Activated CD8-positive, alpha-beta memory T cell treated with anti-CD3 and anti-CD28 coated beads for 48 hours (primary cell): ENCODE measurements at places on chromosomes 11 and 22.
A peak's percentile ranks its signal among the peaks of the same experiment; 100 is the strongest.

DNA sequence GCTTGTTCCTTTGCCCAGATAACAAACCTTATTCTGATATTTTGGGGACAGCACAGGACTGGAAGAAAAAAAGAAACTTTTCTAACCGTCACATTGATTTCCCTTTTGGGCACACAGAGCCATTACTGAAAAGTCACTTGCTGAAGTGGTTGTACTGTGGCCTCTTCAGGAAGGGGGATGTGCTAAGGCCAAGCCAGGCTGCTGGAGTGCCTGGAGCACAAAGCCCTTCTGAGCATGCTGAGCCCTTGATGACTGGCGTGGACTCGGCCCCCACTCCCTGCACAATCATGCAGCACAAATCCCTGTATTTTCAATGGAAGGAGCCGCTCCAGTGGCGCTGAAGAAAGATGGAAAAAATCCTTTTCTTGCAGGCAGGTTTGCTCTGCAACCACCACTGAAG lies 164.2 kb downstream of the NTM start:
- DNase-seq = no peak

DNA sequence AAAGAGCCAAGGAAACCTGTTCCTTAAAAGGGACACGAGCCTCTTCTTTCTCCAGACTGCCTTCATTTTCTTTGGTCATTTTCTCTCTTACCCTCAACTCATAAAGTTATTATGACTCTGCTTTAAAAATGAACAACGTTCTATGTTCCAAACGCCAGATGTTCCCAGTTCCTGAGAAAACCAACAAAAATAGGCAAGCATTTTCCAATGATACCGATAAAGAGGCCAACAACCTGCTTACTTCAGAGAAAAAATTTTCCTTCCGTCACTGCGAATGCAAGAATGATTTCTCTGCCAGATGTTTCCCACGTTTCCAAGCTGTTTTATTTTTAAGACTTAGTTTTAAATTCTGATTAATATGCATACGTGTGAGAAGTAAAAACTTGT lies 315 bp upstream of the TRPC6 start:
- no peak for DNase-seq

- no peak for DNase-seq
Measured at GRCh38 chr11:7872890-7873289, 58.2 kb downstream of the OR10A6 start.

DNA sequence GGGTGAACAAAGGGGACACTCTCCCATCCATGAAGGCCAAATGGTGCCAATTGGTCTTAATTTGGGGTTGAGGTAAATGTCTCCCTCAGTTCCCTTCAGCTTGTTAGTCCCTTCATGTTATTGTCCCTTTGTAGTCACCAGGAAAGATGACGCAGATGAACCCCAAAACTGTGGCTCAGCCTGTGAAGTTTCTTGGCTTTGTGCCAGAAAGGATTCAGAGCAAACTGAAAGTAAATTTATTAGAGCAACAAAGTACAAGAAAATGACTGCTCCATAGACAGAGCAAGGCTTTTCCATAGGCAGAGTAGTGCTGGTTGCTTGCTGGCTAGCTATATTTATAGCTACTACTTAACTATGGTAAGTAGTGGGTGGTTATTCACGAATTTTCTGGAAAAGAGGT lies 16.7 kb downstream of the OR4C3 start:
- DNase-seq = no peak

- no peak for DNase-seq
Measured at GRCh38 chr11:46642627-46643335, 25.4 kb downstream of the ATG13 start.

DNA sequence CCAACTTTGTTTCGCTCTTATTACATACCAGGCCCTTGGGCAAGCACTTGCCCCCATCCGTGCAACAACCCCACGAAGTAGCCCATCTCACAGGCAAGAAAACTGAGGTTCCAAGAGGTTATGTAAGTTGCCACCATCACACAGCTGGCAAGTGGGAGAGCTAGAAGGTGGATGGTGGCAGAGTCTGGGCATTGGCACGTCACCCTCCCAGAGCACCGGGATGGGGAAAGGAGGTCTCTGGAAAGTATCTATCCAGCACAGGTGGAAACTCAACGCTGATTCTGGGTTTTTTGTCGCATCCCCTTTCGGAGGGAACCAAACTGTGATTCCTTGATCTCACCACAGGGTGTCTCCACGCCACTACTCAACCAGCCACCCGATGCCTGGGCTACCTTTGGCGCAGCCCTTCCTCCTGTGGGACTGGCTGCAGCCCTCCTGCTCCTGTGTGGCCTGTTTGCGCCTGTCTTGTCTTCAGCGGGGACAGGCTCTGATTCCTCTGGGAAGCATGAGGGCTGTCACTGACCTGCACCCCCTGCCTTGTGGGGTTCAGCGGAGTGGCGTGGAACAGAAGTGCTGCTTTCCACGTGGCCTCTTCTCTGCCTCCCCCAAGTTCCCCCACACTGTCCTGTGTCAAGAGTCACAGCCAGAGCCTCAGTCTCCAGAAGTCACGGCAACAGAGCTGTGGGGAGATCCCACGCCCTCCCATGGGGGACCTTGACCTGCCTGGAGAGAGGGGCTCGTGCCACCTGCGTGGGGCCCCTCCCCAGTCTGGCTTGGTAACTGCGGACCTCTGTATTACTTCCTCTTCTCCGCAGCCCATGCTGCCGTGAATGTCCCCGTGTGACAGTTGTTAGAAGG lies 34.4 kb upstream of the TRIM29 start:
- DNase-seq = no peak

GRCh38 chr22:39237318-39238100 lies 7.3 kb downstream of the PDGFB start:
- no peak for DNase-seq

DNA sequence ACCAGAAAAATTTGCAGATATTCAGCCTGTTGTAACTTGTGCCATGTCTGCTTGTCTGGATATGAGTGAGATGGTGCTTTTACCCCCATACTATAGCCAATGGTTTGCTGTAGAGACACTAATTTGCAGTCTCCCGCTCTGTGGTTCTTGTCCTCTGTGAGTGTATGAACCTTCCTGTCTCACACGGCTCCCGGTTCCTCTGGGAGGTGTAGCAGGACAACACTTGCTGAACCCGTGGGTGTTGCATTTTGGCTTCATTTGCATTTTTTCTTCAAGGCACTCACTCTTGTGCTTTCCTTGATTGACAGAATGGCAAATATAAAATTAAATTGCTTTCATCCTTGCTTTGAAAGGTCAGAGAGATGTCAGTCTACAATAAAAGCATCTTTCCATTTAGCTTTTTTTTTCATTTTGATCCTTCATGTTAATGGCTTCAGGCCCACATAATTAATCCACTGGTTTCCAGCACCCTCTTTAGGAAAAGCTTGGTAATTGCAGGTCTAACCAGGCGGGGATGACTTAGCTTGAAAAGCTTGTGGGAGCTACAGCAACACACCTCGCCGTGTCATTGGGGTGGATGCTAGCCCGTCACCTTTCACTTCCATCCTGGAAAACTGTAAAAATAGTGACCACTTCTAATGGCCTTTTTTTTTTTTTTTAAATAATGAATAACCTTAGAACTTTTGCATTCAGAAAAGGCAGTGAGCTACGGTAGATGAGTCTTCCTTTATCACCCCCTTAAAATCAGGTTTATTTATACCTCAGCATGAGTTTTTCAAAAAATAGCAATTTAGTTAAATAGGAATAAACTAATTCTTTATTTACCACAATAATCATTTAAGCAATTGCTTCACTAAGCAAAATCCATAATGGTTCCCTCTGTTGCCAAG lies 27.4 kb upstream of the ST14 start:
- peak; percentile 18 for DNase-seq

- no peak for DNase-seq
Measured at GRCh38 chr11:82315093-82315492, 418.6 kb downstream of the FAM181B start.

GRCh38 chr11:3030289-3031070 lies 26.7 kb downstream of the CARS1 start:
- DNase-seq = no peak

GRCh38 chr22:50034126-50035081 lies 21.8 kb upstream of the IL17REL start:
- DNase-seq = no peak

GRCh38 chr11:5043380-5043779 lies 2.9 kb upstream of the OR52J3 start:
- no peak for DNase-seq

DNA sequence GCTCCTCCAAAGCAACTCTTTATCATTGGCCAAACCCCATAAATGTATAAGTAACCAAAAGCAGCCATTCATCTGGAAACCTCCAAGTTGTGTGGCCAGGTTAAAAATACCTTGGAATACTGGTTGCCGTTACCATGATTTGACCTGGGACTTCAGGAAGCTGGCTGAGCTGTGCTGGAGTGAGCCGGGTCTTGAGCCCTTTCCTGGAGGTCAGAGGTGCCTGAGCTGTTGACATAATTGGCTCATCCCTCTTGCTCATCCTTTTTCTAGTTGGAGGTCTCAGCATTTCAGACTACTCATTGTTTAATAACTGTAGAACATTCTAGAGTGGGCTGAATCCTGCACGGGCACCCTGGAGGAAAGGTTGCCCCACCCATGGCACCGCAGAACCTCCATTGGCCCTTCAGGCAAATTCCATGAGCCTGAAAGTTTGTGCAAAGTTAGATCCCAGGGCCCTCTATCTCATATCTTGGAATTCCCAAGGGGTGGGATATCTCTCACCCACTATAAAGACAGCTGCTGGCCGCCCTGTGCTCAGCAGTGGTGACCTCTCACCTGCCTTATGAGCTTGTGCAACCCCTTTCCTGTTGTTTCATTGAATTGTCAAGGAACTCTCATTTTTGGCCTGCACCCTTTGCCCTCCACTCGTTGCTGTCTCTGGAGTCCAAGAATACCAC lies 77.0 kb downstream of the C22orf31 start:
- DNase-seq = no peak

DNA sequence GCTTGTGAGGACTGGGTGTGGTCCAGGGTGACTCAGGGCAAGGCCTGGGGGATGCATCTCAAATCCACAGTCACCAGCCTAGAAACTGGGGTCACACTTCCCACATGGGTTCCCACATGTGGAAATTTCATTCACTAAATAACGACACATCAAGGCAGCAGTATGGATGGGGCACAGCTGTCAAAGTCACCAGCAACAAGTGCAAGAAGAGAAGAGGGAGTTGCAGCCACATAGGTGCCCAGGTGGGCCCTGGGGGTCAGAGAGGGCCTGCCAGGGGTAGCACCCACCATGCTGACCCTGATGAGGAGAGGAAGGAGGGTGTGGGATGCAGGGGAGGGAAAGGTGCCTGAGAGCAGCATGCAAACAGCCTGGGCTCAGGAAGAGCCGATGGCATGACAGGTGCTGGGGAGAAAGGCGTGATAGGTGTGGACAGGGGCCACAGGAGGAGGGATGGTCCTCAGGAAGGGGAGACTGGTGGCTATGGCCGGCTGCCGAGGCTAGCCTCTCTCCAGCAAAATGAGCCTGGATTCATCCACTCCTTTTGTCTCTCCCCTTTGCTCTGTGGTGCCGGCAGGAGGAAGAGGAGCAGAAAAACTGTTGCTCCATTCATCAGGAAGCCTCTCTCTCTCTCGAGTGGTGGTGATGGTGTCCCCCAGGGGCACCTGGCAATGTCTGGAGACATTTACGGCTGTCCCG lies 22.3 kb downstream of the DGCR6L start:
- no peak for DNase-seq

- no peak for DNase-seq
Measured at GRCh38 chr11:108825381-108825780, 160.5 kb downstream of the DDX10 start.

DNA sequence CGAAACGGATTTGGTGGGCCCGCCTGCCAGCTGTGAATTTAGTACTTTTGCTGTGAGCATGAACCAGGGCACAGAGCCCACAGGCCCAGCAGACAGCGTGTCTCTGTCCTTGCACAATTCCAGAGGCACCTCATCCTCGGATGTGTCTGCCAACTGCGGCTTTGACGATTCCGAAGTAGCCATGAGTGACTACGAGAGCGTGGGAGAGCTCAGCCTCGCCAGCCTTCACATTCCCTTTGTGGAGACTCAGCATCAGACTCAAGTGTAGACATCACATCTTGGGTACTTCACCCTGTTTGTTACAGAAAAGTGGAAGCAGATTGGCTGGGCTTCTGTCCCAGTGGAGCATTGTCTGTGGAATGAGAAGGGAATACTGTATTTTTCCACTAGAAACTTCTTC lies 78.6 kb upstream of the MTNR1B start:
- DNase-seq = no peak

DNA sequence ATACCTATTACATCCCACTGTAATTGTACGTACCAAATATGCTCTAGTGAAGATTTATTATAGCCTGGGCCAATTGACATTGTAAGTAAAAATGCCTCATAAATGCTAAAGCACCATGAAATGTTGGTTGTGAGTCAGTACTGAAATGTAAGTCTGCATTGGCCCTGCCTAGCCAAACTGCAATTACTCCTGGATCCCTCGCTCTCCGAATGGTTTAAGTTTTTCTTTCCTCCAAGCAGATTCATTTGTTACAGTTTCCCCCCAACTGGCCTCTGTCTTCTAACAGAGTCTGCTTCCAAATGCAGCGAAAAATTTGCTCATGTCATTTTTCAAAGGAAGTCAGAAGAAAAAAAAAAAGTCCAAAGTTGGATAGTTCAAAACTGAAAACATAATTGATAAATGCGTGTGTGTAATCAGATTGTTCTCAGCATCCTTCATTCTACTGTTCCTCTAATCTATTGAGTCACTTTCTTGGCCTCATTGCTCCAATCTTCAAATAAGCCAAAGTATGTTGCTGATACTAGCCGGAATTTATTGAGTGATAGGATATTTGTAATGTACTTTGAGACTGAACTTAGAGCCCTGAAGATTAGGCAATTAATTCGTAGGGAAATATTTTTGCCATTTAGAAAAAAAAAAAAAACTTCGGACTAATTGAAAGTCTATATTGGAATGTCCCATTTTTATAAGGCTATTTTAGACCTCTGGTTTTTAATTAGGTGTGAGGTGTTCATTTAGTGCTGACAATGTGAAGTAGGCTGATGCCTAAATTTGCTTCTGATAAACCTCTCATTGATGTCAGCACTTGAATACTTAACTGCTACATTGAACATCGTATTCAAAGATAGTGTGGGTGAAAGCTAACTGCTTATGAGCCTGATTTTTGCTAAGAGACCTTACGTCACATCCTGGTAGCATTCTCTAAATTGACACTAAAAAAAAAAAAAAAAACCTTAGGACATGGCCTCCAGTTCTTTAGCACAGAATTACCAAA lies 93.4 kb downstream of the WT1 start:
- DNase-seq = no peak

- DNase-seq = no peak
Measured at GRCh38 chr22:50025993-50026392, 13.4 kb upstream of the IL17REL start.

DNA sequence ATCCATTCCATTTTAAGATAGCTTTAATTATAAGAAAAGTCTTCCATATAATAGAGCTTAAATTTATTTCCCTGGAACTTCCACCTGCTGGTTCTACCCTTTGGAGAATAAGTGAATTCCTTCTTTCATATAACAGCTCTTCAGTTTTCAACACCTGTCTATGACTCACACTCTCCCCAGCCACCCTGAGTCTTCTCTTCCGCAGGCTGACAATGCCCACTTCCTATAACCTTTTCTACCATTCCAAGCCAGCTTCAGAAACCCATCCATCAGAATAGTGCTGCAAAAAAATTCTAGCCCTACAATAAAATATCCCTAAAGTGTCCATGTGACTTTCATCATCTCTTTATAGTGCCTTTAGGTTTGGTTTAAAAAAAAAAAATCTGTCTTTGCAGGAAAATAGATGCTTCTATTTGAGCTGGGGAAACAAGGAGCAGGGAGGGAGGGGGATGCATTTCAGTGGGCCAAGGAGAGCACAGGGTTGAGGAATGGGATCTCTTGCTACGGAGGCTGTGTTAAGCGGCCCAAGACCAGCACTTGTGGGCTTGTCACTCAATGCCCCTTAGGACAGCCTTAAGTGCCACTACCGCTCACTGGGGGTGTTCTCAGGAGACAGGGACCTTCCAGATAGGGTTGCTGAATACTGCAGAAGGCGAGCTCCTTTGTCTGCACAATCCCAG lies 178.6 kb downstream of the DSCAML1 start:
- DNase-seq = no peak
